ENCODE measurements at places on chromosomes 3 and 15.

GRCh38 chr3:185164428-185165217 lies 11.8 kb upstream of the C3orf70 start:
- DNase-seq = no peak

- DNase-seq = no peak
Observed at GRCh38 chr15:68576235-68576892, 2.4 kb upstream of the CORO2B start.

- no peak for DNase-seq
Observed at GRCh38 chr3:127902486-127902885, 12.5 kb upstream of the KBTBD12 start.

GRCh38 chr15:37931321-37931720 lies 3.1 kb upstream of the TMCO5A start:
- no peak for DNase-seq

Measured in omental fat pad (tissue), 4 donors.